ENCODE measurements at places on chromosomes 7 and 10.

GRCh38 chr10:77555591-77556212, 81.9 kb downstream of the KCNMA1 start:
- DNase-seq: no peak

GRCh38 chr7:125747966-125748365, 818.3 kb upstream of the POT1 start:
- DNase-seq: no peak

GRCh38 chr7:32177232-32177631, 107.0 kb upstream of the PDE1C start:
- DNase-seq: no peak

DNA sequence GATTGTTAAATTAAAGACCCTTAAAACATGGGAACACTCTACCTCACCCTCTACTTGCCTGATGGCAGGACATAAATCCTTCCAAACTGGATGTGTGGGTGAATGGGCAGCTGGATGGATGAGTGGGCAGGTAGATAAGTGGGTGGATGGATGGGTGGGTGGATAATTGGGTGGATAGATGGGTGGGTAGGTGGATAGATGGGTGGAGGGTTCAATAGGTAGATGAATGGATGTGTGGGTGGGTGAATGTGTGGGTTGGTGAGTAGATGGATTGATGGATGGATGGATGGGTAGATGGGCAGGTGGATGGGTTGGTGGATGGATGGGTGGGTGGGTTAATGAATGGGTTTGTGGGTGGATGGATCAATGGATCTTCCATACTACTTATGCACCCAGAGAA, 18.9 kb upstream of the FFAR4 start:
- no peak for DNase-seq

DNA sequence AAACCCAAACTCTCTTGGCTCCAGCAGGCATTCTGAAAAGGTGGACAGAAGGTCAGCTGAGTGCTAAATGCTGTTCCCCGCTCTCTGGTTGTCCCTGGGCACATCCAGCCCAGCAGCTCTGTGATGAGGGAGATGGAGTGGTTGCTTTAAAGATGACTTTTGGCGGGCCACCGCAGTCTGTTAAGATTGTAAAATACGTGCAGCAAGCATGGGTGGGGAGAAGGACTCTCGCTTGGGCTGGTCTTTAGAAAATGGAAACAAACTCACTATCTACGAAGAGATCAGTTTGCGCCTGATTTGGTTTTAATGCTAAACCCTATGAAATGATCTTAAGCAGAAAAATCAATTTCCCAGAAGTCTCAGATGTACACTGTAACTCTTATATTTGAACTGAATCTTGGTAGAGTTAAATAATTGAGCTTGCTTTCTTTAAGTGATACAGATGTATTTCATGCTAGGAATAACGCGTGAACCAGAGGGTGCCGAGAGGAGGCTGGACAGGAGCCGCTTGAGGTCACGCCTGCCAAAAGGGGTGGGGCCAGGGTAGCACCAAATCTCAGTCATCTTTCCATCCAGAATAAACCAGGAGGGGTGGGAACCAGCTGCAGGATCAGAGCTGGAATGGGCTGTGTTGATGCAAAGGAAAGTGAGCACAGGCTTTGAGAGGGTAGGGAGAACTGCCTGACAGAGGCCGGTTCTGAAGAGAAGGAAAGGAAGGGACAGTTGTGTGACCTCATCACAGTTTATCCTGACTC, 170.2 kb upstream of the MKI67 start:
- DNase-seq: no peak

DNA sequence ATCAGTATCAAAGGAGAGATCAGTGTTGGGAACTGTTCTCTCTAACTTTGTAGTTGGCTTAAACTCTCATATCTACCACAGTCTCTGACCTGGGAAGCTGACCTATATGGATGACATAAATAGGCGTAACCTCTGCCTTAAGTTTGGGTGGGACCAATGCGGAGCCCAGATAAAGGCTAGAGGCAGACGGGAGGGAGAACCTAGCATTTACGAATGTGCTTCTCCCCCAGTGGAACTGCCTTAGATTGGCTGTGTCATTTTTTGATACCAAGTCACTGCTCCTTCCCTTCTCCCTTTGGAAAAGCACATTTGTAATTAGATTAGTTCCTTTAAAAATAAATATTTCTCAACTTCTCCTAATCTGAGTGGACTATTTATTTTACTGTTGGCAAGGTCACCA, 23.7 kb upstream of the LRRN3 start:
- no peak for DNase-seq

- DNase-seq: no peak
Measured at GRCh38 chr7:139953229-139953628, 109.5 kb downstream of the PARP12 start.
